Activated CD4-positive, CD25-positive, alpha-beta regulatory T cell treated with anti-CD3 and anti-CD28 coated beads, Interleukin-2, amount 50 U/mL, for 24 hours (primary cell): ENCODE measurements at places on chromosomes 7 and 10.

GRCh38 chr7:157654350-157654749 is 317.5 kb downstream of the DNAJB6 start:
- no peak for ATAC-seq

GRCh38 chr10:7409045-7409731 is 1.6 kb downstream of the SFMBT2 start:
- peak; percentile 49 for ATAC-seq

- no peak for ATAC-seq
Observed at GRCh38 chr7:74511345-74511744, 57.6 kb downstream of the GTF2IRD1 start.

- ATAC-seq, result no peak
Observed at GRCh38 chr7:113015034-113015645, 71.5 kb downstream of the GPR85 start.
